ENCODE measurements at places on chromosomes 2 and 18.
A peak's percentile ranks its signal among the peaks of the same experiment; 100 is the strongest.

DNA sequence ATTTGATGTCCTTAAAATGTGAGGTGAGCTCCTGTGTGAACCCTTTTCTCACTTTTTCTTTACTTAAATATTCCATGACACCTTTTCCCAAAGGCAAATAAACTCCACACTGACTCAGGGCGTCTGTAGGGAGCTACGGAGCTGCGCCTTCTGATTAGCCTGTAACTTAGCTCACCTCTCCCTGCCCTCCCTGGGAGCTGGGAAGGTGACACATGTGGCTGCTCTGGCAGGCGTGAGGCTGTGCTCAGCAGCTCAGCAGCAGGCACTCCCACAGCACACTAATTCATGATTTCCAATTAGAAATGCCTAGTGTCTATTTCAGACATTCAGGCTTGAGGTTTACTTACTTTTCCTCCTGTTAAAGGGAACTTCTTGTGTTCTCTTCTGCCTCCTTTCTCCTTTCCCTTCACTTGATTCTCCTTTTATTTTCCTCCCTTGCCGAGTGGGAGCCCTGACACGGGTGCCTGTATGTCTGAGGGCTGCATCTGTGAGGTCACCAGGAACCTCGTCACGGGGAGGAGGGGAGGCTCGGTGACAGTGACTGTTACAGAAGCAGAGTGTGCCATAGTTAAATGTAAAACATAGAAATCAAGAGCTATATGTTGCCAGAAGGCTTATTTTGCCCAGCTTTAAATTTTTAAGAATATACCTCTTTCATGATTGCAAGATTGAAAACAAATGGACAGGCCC, 437.1 kb downstream of the DCDC2C start:
- DNase-seq, result no peak

- DNase-seq, result peak; percentile 64
Observed at GRCh38 chr18:13813271-13813849, 10.6 kb upstream of the MC5R start.

GRCh38 chr2:141692829-141693228, 438.0 kb downstream of the LRP1B start:
- no peak for DNase-seq

- no peak for DNase-seq
Observed at GRCh38 chr2:42969231-42970150, 177.1 kb upstream of the HAAO start.

DNA sequence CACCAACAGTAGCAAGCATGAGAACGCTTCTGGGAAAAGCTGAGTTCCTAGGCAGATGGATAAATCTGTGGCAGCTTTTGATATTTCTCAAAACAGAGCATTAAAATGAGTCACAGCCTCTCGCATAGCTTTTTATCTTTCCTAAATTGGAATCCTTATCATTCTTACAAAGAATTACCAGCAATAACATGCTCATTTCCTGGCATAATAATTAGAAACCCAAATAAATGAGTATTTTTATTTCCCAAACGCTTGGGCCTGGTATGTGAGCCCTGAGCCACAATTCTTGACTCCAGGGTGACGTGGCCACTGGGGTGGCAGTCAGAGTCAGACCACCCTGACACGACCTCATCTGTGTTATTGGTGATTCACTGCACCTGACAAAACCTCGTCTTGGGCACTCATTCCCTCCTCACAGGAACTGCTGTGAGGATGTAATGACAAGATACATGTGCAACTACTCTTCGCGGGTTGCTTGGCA, 210.7 kb downstream of the ARL4C start:
- DNase-seq, result peak; percentile 47

- no peak for DNase-seq
Observed at GRCh38 chr2:88002359-88002707, 14.0 kb downstream of the RNU2-63P start.

DNA sequence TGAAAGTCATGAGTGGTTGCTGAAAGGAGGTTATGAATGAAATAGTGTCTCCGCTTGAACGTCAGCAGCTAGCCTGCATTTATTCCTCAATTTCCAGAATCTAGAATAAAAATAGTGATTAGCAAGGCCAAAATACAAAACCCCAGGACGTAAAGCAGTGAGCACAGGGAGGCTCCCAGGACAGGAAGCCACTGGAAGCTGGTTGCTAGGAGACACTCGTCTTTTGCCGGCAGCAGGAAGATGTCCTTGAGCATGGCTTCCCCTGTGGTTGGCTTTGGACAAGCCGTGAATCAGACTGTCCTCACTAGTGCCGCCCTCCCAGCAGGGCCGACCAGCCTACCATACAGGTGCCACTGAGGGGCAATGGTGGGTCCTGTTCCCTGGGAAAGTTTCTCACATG, 374.4 kb downstream of the MTX2 start:
- DNase-seq, result no peak

- peak; percentile 14 for DNase-seq
Observed at GRCh38 chr18:48007955-48008701, 77.7 kb upstream of the SMAD2 start.

GRCh38 chr2:176157499-176158185, 535 bp downstream of the HOXD3 start:
- DNase-seq, result no peak

DNA sequence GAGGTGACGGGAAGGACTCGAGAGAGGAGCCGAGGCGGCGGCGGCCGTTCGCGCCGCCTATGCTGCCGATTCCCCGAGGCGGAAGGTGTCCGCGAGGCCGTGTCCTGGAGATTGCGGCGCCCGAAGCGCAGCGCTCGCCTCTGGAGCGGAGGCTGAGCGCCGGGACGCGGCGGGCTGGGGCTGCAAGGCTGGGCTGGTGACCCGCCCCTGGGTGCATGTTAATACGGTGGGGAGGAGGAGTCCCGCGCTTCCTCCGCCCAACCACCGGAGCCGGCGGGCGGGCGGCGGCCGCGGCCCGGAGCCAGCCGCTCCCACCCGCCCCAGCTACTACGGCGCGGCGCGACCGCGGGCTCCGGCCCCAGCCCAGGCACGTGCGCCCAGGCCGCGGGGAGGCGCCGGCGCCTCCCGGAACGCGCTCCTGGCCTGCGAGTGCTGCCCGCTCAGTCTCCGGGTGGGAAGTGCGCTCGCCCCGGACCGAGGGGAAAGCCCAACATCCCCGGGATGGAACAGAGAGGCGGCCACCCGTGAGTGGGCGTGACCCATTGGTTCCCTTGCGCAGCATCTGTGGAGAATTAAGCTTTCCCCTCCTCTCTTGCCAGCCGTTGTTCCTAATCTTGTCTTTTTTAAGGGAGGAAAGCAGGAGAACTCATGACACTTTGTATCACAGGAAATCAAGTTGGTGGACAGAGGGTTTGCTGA, at the start of gene DLGAP1:
DLGAP1 (minus strand) TSS at position 195 of the 699 bp plus-strand sequence.
- DNase-seq, result no peak

DNA sequence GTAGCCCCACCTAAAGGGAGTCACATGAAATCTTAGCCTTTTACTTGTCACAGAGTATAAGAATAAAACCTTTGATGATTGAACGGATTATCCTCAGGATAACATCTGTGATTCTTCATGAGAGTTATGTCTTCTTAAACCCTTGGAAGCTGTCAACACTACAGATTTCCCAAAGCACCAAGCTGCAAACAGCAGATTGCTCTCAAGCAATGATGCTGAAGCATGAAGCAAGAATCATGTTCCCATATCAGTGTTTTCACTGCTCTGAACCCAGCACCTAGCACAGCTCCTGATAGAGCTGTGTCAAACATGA, 47.6 kb upstream of the CELF4 start:
- no peak for DNase-seq

GRCh38 chr2:138787053-138787666, 7.0 kb upstream of the NXPH2 start:
- DNase-seq, result peak; percentile 3

- DNase-seq, result no peak
Observed at GRCh38 chr2:152823905-152824304, 105.5 kb downstream of the ARL6IP6 start.

- DNase-seq, result no peak
Observed at GRCh38 chr2:45330108-45330507, 281.0 kb downstream of the SRBD1 start.

- DNase-seq, result no peak
Observed at GRCh38 chr2:241673797-241674725, 12.6 kb downstream of the DTYMK start.

- DNase-seq, result no peak
Observed at GRCh38 chr2:222805591-222806304, 55.1 kb upstream of the ACSL3 start.

GRCh38 chr2:65366595-65367125, 65.7 kb downstream of the SPRED2 start:
- DNase-seq, result peak; percentile 61

GRCh38 chr2:72037261-72037666, 110.4 kb downstream of the CYP26B1 start:
- no peak for DNase-seq

GRCh38 chr2:119219873-119220272, 3.8 kb upstream of the STEAP3 start:
- DNase-seq, result no peak

GRCh38 chr18:43559507-43559906, 282.2 kb upstream of the SYT4 start:
- no peak for DNase-seq

DNA sequence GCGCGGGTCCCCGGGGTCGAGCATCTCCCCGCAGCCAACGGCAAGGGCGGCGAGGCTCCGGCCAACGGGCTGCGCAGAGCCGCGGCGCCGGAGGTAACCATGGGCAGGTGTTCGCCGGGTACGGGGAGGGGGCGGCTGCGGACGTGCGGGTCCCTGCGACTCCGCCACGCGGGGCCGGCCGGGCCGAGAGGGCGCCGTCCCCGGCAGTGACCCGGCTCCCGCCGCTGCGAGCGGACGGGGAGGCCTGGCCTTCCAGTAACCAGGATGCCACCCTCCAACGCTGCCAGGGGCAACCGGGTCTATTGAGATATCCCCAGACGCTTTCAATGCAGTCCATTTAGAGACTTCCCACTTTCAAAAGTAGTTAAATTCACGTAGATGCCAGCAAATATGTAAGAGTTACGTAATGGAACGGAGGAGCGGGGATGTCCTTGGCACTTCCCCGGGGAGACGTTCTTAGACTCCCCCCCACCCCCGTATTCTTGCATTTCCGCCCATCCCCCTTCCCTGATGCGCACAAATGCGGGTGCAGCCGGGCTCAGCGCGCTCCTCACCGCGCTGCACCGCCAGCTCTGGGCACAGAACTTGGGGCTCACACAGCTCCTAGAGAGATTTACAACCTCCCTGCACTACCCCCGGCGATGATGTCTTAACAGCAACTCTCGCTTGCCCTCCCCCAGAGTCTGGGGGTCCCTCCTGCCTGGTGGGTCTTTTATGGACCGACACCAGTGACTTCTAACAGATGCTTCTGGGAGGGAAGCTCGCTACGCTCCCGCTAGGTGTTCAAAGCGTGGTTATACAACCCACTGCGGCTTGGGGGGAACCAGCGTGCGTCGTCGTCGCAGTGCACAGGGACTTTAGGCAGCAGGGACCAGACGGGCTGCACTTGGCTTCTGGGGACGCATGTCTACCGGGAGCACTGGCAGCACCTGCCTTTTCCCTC, 657 bp downstream of the SGPP2 start:
- DNase-seq, result peak; percentile 15

DNA sequence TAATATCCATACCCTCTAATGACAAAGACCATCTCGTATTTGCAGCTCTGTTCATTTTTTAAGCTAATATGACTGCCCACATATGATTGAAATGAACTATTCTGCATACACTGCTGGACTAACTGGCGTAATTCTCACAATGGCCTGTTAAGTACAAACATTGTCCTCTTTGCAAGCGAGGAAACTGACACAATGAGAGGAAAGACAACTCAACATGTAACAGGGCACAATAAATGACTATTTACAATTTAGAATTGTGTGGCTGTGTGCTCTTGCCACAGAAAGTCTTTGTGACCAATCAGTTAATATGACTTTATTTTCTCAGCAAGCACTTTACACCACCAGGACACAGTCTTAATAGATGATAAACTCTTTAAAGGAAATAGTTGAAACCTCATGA, 498.0 kb downstream of the CNTNAP5 start:
- DNase-seq, result no peak

DNA sequence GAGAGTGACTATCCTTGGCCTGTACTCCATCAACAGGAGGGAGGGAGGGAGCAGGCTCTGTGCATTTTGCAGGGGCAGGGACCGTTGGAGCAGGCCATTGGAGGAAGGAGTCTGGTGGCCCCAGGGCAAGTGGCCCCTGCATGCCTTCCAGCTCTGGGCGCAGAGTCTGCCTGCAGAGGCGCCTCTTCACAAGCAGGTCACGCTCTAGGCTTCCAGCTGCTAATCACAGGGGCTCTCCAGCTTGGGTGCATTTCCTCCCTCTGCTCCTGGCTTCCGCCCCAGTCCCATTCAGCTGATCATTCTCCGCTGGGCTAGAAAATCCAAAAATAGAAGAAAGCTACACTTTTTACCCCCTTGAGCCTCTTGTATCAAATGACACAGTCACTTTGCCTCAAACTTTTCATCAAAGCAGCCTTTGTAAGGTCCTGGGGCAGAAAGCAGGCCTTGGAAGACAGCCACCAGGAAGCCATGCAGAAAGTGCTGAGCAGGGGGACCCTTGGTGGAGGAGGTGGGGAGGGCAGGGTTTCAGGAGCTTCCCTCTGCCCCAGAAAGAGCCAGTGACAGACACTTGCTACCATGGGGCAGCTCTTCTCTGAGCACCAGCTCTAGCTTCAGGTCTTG, 11.3 kb downstream of the TMEM247 start:
- DNase-seq, result no peak
